ENCODE measurements at places on chromosomes 11 and 22. TPM values are rescaled to one million over a fixed set of nuclear protein-coding genes. Genes with fewer than 3 reads are reported as not detected.

The CHRNA10 gene
- total RNA-seq: 2.8 TPM

The ESAM gene
- total RNA-seq: 4.4 TPM

The CTSW gene
- total RNA-seq: not detected

The KRTAP5-7 gene
- total RNA-seq: not detected

The OR8G5 gene
- total RNA-seq: not detected

The MMP8 gene
- total RNA-seq: not detected

The GNAZ gene
- 175 TPM for total RNA-seq

The OR51E1 gene
- not detected for total RNA-seq

The SLC3A2 gene
- total RNA-seq: 76.7 TPM

The CEND1 gene
- total RNA-seq: 11.3 TPM

The ST14 gene
- 0.31 TPM for total RNA-seq

The TRIM51 gene
- not detected for total RNA-seq

The CEP164 gene
- total RNA-seq: 47.3 TPM

The TENM4 gene
- total RNA-seq: 192 TPM

The ASCL2 gene
- total RNA-seq: 0.31 TPM

The KRTAP5-2 gene
- not detected for total RNA-seq

The OR51I1 gene
- total RNA-seq: 2.5 TPM

The OR5D18 gene
- total RNA-seq: not detected

The DYNC2H1 gene
- total RNA-seq: 87.3 TPM

The SMPD1 gene
- 9.1 TPM for total RNA-seq

The UBQLNL gene
- total RNA-seq: 1.9 TPM

Data from parietal lobe (tissue), 2 donors.